CD8-positive, alpha-beta T cell (primary cell): ENCODE measurements at places on chromosomes 2 and 18.

GRCh38 chr2:56287508-56287907, 103.7 kb downstream of the CCDC85A start:
- DNase-seq = no peak

DNA sequence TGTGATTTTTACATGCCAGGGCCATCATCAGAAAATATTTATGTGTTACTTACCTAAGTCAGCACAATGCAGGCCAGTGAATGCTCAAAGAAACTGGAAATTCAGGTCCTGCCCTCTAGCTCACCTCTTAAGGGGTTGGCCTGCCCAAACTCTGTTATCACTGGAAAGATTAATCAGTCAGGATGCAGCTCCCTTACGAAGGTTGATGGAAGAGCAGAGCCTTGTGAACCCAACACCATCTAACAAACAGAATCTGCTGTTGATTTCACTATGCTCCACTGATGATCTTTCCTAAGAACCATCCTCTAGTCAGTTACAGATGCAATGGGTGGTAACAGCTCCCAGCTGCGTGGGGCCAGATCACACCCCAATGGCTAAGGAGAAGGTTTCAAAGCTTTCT, 38.2 kb downstream of the SOX11 start:
- no peak for DNase-seq

DNA sequence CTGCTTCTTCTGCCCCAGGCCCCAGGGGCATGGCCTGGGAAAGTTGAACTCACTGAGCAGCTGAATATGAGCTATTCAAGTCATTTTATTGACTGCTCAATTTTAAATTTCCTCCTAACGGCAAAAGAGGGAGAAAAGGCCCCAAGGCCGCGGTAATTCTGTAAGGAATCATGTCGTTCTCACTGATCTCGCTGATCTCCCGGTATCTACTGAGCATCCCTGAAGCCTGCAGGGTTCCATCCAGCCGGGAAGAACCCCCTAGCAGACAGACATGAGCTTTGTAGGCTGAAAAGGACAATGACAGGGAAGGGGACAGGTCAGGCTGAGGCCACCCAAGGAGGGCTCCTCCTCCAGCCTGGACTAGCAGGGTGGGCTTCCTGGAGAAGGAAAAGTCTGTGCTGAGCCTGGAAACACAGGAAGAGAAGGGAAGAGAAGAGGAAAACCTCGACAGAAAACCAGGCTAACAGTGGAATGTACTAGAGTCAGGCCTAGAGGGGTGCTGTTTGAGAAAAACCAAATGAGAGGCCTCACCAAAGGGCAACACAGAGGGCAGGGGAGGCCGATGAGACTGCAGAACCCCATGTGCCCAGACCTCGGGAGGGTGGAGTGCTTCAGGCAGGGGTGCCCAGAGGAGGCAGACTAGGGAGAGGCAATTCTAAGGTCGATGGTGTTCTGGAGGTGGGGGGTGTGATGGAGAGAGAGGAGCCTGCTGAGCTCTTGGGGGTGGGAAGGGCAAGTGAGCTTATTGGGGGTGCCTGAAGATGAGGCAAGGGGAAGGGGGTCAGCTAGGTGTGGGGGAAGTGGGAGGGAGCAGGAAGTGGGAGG, 2.9 kb upstream of the NPPC start:
- DNase-seq = no peak

- no peak for DNase-seq
These were observed 31.1 kb upstream of the EIF2AK3 start for GRCh38 chr2:88658326-88658725.
